ENCODE measurements at places on chromosomes 13 and 19.

GRCh38 chr13:31369213-31369612 is 169.4 kb downstream of the B3GLCT start:
- DNase-seq, result no peak

DNA sequence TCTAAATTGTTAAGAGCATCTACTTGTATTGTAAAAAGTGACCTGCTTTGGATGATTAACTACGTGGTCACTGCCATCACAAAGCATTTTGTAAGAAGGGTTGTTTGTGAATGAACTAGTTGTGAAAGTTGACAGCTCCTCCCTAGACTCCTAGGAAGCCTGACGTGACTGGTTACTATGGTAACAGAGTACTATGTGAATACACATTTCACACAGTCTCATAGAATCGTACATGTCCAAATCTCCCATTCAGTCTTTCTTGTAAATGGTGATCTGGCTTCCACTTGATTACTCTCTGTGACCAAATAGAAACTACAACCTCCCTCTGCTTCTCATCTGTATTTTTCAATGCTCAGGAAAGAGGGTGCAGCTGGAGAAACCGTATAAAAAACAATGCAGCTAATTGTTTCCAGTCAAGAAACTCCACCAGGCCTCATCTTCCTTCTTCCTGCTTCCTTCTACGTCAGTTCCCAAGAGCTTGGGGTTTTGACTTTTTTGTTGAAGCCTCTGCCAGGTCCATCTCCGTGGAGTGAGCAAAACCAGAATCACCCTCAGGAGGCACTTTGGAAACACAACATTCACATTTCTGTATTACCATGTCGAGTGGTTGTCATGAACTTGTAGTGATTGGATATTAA is 83.4 kb downstream of the GPC6 start:
- no peak for DNase-seq

DNA sequence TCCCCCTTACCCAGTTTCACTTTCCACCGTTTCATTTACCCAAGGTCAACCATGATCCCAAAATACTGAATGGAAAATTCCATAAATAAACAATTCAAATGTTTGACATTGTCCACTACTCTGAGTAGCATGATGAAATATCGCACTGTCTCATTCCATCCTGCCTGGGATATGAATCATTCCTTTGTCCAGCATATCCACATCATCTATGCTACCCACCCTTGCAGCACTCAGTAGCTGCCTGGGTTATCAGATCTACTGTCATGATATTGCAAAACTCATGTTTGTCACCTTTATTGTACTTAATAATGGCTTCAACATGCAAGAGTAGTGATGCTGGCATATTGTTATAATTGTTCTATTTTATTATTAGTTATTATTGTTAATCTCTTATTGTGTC is 263.9 kb upstream of the NBEA start:
- DNase-seq, result no peak

DNA sequence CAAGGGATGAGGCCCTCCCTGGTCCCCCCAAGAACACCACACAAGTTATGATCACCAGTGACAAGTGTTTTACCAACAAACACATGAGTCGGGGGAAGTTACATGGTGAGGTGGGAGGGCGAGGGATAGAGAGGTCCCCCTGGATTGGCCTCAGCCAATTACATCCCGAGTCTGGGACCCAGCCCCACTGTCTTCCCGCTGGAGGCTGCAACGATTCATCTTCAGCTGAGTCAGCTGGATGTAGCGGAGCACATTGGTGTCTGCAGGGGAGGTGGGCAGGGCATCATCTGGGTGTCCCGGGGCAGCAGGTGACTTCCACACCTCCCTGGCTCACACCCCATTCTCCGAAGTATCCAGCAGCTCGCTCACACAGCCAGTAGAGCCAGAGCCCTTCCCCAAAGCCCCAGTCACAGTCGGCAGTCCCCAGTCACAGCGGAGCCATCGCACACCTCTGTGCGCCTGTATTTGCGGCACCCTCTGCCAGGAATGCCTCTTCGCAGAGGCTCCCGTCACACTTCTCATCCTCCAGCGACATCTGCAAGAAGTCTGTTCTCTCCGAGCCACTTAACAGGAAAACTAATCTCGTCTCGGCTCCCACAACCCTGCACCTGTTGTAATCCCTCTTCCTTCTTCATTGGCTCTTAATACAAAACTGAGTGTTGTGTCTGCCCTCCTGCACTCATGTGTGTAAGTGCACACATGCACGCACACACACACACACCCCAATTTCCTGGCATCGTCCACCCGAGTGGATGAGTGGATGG is 2.0 kb downstream of the TTC9B start:
- no peak for DNase-seq

DNA sequence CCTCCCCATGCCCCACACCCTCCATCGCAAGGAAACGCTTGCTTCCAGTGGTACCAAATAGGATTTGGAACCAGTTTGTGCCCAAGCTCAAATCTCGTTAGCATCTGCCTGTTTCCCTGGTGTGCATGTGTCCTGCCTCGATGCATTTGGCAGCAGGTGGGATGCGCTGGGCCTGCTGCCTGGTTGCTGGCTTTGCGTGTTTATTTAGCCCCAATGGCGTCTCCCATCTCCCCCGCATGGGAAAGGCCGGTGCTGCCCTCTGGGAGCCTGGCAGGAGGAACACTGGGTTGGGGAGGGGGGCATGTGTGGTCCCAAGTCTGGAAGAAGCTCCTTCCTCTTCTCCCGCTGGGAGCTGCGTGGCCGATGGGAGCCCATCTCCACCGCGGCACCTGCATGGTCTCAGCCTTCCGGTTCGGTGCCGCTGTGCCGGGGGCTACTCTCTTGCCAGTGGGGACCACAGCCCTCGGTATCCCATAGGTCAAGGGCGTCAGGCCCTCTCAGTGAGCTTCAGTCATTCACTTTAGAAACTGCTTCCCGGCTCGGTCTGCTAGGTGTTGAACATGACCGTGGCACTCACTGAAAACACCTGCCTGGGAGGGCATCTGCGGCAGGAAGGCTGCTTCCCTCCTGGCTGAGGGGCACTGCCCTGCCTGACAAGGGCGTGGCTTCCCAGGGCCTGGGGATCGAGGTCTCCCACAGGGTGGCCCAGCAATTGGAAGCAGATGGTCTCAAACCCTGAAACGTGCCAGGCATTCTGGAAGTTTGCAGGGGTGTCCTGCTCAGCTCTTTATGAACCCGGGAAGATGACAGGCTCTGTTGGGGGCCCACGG is 11.8 kb upstream of the F7 start:
- no peak for DNase-seq

GRCh38 chr19:32416749-32417456 is 11.3 kb downstream of the DPY19L3 start:
- no peak for DNase-seq

DNA sequence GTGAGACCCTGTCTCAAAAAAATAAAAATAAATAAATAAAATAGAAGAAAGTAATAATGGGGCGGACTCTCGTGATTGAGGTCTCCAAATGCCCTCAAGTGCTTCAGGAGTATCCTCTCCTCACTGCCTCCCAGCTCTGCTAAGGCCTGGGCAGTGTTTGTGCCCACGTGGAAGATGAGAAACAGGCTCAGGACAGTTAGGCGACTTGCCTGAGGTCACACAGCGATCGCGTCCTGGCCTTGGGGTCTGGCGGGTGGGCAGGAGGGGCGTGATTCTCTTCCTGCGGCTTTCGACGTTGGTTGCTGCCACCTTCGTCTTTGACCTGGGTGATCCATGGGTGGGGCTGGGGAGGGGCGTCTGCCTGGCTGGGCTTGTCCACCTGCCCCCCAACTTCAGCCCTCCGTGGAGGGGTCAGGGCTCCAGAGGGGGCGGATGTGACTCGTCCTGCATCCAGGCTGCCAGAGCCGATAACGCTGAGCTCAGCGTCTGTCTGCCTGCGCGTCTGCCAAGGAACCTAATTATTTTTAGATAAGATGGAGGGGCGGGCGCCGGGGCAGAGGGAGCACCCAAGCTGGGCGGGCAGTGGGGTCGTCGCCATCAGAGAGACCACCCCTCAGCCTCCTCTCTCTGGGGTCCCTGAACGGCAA is 56.9 kb downstream of the NFIC start:
- DNase-seq, result no peak

DNA sequence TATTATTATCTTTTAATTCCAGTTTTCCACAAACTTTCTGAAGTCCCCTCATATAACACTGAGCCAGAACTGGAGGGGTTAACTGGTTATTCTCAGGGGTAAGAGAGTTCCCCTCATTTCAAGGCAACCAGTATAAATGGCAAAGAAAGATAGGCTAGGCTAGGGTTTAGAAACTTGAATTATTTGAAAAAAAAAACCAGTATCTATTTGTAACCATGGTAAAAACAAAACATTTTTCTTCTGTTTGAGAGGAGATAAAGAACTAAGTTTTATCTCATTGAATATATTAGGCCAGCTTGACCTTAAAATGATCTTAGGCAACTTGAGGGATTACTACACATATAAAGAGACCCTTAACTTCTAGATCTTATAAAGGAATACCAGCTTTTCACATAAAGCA is 19.6 kb downstream of the SUPT20H start:
- no peak for DNase-seq

DNA sequence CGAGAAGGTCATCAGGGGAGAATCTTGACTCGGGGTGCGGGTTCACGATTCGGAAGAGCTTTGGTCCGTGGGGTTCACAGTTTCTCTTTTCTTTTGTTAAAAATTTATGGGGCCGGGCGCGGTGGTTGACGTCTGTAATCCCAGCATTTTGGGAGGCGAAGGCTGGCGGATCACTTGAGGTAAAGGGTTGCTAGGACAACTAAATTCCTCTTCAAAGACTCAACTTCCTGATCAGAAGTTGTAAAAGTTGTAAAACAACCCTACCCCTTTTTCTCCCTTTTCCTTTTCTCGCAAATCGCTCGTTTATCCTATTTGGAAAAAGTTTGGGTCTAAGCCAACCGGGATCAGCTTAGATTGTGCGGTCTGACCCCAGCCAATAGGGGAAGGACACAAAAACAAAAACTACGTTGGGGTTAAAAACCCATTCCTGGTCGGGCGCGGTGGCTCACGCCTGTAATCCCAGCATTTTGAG is 673 bp downstream of the ZNF486 start:
- DNase-seq, result no peak

DNA sequence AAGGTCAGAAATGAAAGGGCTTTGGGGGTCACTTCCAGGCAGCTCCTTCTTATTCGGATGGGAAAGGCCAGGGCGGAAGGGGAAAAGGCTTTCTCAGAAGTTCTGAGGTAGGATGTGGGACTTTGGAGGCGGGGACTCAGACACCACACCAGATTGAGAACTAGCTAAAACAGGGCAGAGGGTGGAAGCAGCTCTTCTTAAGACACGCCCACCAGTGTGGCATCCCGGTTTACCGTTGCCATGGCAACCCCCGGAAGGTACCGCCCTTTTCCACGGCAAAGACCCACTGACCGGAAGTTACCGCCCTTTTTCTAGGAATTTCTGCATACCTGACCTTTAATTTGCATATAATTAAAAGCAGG is 3.8 kb upstream of the LILRA5 start:
- no peak for DNase-seq

DNA sequence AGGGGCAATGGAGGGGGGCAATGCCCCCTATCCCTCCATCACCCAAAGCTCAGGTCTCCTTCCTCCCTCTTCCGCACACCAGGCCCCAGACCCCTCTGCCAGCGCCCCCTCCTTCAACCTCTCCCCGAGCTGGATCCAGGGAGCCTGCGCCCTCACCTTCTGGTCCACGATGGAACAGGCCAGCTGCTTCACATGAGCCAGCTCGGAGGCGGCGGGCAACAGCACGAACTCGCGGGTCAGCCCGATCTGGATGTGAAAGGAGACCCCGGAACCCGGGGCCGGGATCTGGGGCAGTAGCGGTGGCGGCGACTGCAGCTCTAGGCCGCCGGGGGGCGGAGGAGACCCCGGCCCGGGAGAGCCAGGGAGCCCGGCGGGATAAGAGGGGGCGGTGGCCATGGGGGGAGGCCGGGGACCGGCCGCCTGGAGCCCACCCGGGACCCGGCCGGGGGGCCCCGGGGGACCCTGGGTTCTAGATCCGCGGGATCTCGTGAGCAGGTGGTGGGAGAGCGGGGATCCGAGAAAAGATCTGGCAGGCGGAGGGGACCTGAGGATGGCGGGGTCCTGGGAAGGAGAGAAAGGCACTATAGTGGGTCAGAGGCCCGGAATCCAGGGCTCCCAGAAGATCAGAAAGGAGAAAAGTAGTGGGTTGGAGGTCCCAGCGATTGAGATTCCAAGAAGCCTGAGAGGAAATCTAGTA is 791 bp downstream of the PRKD2 start:
- no peak for DNase-seq

GRCh38 chr19:5312058-5312457 is 28.6 kb downstream of the PTPRS start:
- no peak for DNase-seq

DNA sequence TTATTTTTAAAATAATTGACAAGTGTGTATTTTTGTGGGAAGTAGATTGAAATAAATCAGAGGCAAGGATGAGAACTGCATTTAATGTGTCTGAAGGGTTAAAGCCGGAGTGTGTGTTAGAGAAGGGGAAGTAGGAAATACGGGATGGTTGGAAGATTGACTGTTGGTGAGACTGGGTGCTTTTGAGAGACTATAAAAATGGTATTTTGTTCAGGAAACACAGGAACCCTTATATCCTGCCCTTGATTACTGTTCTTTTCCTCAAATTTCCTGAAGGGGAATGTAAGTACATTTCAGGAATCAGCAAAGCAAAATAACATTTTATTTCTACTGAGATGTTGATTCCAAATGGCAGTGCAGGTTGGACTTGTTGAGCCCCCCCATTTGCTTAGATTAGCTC is 15.1 kb downstream of the IFT88 start:
- no peak for DNase-seq

DNA sequence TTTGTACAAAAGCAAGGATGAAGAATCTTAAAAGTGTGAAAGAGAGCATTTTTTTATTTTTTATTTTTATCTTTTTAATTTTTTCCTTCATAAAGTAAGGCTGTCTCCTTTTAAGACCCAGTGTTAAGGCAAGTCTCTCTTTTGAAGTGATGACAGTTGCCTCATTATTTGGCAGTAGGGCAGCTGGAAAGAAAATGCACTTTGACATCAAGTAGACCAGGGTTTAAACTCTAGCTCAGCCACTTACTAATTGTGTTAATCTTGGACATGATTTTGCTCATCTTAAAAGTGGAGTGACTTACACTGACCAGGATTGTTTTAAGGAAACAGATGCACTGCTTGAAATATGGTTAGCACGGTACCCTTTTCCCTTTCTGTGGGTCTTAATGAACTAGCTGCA is 18.5 kb downstream of the GPALPP1 start:
- no peak for DNase-seq

- no peak for DNase-seq
Observed at GRCh38 chr13:35992964-35993363, 138.2 kb downstream of the DCLK1 start.

DNA sequence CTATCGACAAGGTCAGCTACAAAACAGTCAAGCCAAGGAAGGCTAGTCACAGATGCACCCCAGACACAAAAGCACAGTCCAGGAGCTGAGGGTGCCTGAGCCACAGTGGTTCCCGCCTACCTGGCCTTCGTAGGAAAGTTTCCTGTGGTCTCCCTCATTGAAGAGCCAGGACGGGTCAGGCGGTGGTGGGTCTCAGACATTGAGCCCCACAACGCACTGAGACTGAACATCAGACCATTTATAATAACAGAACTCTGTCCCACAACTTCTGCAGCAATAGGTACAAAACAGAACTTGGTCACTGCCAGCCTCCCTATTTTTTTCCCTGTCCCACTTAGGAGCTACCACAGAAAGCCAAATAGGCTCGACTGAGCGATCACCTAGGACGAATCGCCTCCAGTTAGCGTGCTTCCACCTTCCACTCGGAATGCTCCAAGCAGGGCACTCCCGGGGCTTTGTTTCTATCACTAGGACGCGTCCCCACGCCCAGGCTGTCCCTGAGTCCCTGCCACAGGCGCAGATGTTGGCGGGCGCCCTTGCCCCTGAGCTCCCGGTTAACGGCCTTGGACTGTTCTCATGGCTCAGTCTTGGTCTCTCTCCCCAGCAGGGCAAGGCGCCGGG is 640 bp upstream of the ZNF544 start:
- no peak for DNase-seq

- DNase-seq, result no peak
Observed at GRCh38 chr13:110978390-110978789, 63.5 kb upstream of the ANKRD10 start.

Data from NCI-H1436 treated with DMSO at 0.1 percent for 48 hours (cell line).